Kasumi-1 (cell line): ENCODE measurements at places on chromosomes 2 and 18.

DNA sequence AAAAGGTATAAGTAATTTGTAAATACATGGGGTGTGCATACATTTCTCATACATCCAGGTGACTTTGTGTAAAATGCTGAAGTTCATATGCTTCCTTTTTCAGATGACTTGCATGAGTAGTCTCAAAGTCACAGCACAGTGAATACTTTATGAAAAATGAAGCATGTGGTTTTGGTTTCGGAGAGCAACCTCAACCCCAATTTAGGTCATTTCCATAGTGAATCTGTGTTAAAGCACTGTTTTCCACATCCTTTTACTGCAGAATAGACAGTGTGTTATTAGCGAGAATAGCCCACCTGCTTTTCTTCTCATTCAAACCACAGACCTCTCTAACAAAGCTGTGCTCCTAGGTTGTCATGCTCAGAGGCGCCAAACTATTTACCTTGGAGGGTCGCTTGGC lies 204.4 kb upstream of the RASGRP3 start:
- no peak for DNase-seq

DNA sequence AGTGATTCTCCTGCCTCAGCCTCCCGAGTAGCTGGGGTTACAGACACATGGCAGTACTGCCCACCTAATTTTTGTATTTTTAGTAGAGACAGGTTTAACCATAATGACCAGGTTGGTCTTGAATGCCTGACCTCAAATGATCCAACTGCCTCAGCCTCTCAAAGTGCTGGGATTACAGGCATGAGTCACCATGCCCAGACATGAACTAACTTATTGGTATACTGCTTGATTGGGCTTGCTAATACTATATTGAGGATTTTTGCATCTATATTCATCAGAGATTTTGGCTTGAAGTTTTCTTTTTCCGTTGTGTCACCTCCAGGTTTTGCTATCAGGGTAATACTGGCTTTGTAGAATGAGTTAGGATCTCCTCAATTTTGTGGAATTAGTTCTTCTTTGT lies 706.1 kb upstream of the HS6ST1 start:
- no peak for DNase-seq

GRCh38 chr2:108906403-108907077 lies 82.5 kb downstream of the EDAR start:
- DNase-seq = no peak

DNA sequence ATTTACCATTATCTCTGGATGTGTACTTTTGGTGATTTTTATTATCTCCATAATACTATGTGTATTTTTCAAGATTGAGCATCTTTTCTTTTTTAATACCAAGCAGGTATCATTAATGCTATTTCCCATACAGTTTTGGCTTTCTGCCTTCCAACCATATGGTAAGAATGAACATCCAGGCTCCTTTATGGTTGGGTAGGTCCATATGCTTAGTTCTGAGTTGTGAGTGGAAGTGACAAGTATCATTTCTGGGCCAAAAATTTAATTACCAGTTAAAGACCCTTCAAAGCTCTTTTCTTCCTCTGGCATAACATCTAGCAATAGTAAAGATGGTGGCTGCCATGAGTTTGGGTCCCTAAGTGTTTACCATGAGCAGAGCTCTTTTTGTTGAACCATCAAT lies 4.3 kb upstream of the RBM43 start:
- no peak for DNase-seq

GRCh38 chr2:102660070-102660469 lies 40.7 kb downstream of the SLC9A2 start:
- DNase-seq = no peak

GRCh38 chr2:85623991-85624390 lies 8.0 kb downstream of the USP39 start:
- DNase-seq = no peak

- no peak for DNase-seq
These were observed 129.5 kb upstream of the ZNF804A start for GRCh38 chr2:184468826-184469225.

GRCh38 chr18:48104705-48105104 lies 174.2 kb upstream of the SMAD2 start:
- no peak for DNase-seq

GRCh38 chr2:234269769-234270204 lies 219.3 kb downstream of the SPP2 start:
- DNase-seq = no peak

GRCh38 chr2:233486778-233487552 lies 79.6 kb downstream of the USP40 start:
- no peak for DNase-seq

GRCh38 chr2:145503511-145503910 lies 983.6 kb upstream of the ZEB2 start:
- no peak for DNase-seq

- DNase-seq = no peak
These were observed 127.1 kb upstream of the TTC39C start for GRCh38 chr18:23887493-23887892.

GRCh38 chr2:138649571-138649970 lies 130.6 kb downstream of the NXPH2 start:
- no peak for DNase-seq

- no peak for DNase-seq
These were observed 100.1 kb upstream of the ARHGAP15 start for GRCh38 chr2:143029141-143029540.

- DNase-seq = peak; percentile 95
These were observed 15.7 kb downstream of the ZFP36L2 start for GRCh38 chr2:43210467-43211303.

DNA sequence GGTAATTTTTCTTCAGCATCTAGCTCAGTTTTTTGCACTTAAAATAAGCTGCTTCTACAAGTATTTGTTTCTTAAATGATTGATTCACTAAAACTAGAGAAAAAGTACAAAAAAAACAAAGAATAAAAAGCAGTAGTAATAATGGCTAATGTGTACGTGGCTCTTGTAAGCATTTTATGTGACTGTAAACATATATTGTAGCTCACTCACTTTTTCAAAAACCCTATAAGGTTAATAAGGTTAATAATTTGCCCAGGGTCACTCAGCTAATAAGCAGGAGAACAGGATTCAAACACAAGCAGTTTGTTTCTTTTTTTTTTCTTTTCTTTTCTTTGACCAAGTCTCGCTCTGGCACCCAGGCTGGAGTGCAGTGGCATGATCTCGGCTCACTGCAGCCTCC lies 67.5 kb downstream of the RMDN2 start:
- no peak for DNase-seq

DNA sequence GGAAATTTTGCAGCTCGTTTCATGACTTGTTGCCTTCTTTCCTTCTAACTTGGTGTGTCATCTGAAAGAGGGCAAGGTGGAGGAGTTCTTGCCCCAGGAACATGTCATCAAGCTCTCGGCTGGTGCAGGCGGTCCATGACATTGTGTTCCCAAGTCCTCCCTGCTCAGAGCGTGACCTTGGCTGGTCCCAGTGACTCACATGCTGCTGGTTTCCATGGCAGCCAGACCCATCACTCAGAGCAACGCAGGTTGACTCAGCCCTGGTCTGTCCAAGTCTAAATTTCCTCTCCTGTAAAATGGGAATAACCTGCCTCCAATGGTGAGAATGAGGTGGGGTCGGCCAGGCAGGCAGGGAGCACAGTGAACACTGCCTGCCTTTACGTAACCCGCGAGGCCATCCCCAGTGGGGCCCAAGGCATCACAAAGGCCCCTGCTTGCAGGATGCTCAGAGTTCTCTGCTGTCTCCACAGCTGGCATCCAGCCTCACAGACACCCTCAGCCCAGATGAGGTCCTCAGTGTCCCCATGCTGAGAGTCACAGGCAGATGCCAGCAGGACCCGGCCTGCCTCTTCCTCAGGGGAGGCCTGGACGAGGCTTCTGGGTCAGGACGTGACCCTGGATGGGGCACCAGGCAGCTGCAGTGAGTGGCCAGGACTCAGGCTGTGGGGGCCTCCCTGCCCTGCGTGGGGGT lies 143.7 kb downstream of the TPO start:
- no peak for DNase-seq

DNA sequence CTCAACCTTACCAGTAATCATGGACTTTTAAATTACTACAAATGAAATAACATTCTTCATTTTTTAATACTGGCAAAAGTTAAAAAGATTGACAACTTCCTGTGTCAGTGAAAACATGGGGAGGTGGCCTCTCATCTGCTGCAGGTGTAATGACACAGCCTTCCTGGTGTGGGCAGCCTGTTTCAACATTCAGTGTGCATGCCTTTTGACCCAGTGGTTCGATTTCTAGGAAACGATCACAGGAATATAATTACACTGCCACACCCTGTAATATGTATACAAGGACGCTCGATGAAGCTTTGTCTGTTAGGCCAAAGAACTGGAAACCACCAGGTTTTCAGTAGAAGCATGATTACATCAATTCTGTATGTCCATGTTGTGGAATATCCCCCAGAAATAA lies 68.7 kb downstream of the MTHFD2 start:
- DNase-seq = no peak

DNA sequence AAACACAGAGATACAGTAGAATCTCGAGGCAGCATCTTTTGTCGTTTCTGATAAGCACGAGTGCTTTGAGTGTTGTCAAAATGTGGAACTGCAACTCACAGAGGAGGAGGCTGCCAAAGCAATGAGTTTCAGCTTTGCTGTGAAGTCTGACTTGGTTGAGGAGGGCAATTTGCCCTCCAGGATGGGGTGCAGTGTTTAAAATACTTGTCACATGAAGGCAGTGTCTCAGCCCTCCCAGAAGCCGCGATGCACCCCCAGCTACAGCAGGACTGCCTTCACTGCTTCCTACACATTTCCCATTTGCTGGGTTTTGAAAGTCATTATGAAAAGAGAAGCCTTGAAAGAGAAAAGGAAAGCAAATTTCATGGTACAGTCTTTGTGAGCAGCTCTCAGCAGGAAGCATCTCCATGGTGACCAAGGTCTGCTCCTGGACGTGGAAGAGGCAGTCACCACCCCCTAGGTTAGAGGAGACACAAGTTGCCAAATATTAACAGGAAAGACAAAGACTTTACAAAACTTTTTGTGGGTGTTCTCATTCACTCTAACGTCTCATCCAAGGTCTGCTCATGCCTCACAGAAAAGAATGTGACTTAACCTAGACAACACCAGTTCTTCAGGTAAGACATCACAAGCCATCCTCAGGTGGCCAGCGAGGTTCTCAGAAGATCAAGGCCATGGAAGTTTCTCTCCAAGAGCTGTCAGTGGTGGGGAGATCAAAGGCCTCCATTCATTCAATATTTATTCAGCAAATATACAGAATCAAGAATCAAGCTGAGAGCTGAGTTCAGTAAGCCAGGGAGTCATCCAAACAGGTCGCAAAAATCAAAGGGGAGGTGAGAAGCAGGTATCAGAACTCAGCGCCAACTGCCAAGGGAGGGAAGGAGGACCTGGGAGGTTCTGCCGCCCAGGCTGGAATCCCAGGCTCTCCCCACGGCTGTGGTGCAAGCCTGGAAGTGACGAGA lies 476.0 kb downstream of the EIPR1 start:
- no peak for DNase-seq
